ENCODE measurements at places on chromosomes 4 and X.

DNA sequence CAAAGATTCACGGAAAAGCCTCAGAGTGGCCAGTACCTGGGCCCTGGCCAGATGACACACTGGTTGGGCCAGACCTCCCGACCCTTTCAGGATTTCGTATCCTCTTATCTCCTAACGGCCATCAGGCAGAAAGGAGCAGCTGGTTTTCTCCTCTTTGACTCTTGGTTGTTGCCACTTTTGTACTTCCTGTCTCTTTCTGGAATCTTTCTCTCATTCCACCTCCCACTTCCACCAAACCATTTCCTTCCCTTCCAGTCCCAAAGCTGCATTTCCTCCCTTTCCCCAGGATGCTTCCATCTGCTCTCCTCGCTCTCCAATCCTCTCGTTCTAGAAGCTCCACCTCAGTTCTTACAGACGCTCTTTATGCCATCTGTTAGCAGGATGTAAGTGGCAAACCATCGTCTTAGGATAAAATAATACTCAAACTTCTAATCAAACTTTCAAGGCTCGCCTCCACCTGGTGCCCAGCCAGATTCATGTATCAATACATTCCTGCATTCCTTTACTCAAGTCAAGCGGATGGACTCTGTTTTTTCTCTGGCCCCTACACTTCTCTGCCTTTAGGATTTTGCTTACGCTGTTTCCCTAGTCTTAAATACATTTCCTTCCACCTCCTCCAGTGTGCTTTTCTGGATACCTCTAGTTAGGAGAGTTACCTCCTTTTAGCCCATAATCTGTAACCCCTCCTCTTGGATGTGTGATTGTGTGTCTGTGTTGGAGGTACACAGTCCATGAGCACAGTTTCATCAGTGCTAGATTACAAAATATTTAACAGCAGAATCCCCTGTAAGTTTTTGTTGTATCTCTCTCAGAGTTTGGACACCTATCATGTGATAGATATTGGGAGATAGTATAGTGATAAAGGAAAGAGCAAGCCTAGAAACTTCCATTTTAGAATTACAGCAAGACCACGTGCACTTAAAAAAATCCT lies 70.4 kb downstream of the LDB2 start:
- DNase-seq, result no peak

DNA sequence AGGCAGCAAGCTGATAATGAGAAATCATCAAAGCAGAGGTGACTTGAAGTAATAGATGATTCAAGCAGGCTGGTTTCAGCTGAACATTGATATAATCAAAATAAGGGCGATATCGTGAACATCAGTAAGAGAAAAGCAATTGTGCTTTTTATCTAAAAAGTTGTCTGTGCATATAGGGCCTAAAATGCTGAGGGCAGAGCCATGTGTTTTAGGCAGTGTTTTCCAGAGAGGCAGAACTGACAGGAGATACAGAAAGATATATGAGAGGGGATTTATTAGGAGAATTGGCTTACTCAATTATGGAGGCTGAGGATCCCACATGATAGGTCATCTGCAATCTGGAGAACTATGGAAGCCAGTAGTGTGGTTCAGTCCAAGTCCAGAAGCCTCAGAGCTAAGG lies 136.5 kb upstream of the NPY2R start:
- no peak for DNase-seq

- no peak for DNase-seq
Measured at GRCh38 chrX:119945481-119945880, 1.9 kb upstream of the NKAP start.

DNA sequence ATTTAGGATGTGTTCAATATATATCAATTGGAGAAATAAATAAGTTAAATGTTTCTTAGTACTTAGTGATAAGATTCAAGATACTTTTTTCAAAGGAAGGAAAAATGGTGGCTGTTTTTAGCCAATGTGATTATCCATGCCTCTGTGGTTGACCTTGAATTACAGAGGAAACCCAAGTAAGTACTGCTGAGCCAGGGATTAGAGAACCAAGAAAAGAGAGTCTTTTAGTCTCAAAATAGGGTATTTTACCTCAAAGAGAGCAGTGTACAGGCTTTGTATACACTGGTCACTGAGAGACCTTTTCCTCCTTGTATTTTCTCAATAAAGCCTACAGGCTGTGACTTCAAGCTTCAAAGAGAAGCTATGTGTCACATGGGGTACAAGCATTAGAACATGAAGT lies 1075.3 kb downstream of the ADGRL3 start:
- DNase-seq, result peak; percentile 10

GRCh38 chrX:44162964-44163475 lies 180.5 kb downstream of the EFHC2 start:
- no peak for DNase-seq

DNA sequence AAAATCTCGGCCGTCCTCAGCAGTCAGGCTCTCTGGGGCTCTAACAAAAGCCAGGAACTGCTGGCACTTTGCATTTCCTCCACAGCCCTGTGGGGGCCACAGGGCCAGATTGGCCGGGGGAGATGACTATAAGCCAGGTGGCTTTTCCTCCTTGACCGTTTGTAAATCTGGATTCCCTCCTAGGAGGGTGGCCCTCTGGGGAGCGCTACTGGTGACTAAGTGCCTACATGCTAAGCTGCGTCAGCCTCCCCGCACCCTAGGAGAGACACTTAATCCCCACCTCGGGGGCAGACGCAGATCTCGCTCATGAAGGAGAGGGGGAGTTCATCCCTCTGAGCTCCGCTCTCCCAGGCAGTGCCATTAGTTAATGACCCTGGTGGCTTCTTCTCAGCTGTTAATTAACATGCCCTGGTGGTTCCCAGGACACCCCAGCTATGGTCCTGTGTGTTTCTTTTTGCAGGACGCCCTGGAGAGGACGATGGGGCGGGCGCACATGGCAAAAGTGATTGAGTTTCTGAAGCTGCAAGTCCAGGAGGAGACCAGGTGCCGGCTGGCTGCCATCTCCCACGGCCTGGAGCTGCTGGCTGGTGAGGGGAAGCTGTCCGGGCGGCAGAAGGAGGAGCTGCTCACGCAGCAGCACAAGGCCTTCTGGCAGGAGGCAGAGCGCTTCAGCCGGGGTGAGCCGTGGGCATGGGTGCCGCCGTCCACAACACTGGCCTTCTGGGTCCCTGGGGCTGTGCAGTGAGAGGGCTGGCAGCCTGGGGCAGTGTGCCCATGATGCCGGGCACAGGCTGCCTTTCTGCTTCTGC lies 41.6 kb downstream of the EVC start:
- no peak for DNase-seq

GRCh38 chr4:138298866-138299265 lies 56.7 kb upstream of the SLC7A11 start:
- no peak for DNase-seq

DNA sequence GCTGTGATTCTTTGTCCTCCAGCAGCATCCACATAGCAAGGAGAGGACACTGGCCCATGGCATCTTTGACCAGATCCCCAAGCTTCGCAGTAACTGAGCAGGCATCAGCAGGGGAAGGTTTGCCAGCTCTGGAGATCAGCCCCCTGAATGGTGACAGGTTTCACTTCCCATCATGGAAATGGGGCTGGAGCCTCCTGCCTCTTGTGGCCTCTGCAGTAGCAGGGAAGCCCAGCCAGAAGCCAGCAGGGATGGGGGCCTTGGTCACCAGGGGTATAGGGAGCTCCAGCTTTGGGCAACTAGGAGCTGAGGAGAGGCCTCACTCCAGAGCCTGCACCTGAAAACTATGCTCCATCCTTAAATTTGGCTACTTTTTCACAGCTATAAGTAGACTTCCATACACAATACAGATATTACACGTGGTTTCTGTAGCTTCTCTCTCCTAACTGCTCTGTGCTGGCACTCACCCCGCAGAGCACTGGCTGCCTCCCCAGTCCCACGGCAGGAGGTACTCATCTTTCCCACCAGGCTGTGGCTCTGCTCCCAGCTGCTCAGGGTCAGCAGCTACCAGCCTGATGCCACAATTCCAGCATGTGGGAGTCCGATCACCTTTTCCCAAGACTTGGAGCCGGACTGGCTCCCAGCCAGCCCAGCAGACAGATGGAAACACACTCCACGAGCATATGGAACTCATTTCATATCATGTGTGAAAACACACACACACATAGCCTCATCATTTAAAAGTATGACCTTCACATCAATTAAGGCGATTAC lies 2.8 kb downstream of the TMEM271 start:
- DNase-seq, result no peak

GRCh38 chr4:157096439-157096838 lies 20.5 kb downstream of the GLRB start:
- DNase-seq, result no peak

- no peak for DNase-seq
Measured at GRCh38 chr4:153755186-153755585, 4.6 kb downstream of the RNF175 start.

- DNase-seq, result no peak
Measured at GRCh38 chrX:23287191-23287725, 47.4 kb upstream of the PTCHD1 start.

DNA sequence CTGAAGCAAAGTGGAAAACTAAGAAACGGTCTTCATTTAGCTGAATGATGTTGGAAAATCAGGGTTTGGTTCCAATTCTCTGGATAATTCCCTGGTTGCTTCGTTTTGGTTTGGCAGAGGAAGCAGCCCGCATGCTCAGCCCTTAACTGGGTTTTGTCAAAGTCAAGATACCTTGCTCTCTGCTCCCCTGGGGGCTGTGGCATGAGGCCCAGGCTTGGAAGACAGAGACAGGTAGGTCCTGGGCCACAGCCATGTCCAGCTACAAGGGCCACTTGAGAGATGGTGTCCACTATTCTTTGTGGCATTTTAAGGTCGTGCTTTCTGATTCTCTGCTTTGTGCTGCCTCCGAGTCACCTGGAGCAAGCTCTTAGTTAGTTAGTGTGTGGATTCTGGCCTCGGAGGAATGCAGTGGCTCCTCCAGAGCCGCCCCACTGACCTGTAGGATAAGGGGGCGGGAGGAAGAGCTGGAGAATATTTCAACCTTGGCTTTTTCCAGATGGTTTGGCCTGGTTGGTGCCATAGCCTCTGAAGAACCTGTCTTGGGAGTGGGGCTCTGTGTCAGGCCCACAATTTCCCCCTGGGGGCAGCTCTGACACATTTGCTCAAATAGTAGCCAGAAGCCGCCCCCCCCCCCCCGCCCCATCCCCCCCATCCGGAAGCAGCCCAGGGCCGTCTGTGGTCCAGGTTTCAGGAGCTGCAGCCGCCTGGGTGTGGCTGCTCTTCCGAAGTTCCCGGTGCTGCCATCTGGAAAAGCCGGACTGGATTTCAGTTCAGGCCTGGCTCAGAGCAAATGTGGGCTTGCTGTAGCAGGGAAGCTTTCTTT lies 147.1 kb downstream of the NHS start:
- no peak for DNase-seq

DNA sequence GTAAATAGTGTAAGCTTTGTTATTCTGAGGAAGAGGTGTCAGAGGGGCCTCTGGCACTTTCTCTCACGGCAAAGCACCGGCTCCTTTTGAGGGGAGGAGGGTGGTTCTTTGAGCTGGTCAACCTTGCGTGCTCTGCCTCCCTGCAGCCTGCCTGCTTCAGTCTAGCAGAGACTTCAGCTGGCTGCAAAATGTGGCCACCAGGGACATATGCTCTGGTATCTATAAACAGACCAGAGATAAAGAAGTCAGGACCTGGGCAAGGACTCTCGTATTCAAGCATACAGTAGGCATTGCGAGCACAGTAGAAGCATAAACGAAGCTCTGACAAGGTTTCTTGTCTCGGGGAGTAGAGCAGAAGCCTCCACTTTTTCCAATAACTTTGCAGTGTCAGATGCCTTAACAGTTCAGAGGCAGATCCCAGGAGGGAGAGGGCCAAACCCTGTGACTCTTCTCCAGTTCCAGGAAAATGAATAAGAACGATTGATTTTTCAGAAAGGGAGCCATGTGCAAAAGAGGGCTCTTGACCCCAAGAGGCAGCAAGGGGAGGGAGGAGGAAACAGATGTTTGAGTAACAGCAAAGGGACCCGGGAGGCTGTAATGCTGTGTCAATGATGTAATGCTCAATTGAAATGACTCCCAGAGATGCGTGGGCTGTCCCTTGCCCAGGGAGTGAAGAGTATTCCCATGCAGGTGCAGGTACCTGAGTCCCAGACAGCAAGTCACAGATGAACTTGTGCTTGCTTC lies 57.9 kb upstream of the TEX13D start:
- no peak for DNase-seq

DNA sequence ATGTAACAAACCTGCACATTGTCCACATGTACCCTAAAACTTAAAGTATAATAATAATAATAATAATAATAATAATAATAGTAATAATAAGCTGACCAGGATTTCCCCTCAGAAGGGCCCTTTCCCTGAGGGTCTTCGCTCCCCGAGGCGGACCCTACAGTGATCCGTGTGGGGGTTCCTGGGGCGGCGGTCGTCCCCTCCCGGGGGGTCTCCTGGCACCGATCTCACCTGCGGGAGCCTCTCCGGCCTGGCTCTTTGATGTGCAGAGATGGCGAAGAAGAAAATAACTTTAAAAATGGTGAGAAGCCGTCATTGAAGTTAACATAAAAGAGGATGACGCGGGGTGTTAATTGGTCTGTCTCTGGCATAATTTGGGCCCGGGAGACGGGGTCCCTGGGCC lies 48.2 kb upstream of the PPP2R3B start:
- DNase-seq, result no peak

DNA sequence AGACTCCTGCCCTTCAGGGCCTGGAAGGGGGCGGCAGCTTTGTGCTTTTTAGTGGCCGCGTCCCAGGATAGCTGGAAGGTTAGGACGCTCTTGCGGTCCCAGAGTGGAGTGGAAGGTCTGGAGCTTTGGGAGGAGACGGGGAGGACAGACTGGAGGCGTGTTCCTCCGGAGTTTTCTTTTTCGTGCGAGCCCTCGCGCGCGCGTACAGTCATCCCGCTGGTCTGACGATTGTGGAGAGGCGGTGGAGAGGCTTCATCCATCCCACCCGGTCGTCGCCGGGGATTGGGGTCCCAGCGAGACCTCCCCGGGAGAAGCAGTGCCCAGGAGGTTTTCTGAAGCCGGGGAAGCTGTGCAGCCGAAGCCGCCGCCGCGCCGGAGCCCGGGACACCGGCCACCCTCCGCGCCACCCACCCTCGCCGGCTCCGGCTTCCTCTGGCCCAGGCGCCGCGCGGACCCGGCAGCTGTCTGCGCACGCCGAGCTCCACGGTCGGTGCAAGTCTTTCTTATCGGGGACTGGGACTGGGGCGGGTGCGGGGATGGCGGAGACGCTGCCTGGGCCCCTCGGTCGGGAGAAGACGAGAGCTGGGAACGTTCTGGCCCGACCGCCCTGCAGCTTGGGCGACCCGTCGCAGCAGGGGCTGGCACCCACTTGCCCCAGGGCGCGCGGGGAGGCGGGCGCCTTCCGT lies at the start of gene EDNRA:
TSS of gene EDNRA (plus strand) at position 207 of the 686 bp plus-strand sequence. CDS start 4,585 bp downstream, outside the sequence.
- no peak for DNase-seq

- DNase-seq, result no peak
Measured at GRCh38 chr4:36303426-36304137, 22.2 kb downstream of the DTHD1 start.

GRCh38 chr4:164357957-164358356 lies 396.0 kb upstream of the SMIM31 start:
- peak; percentile 10 for DNase-seq

GRCh38 chr4:57124145-57124544 lies 14.0 kb upstream of the IGFBP7 start:
- DNase-seq, result no peak

- DNase-seq, result no peak
Measured at GRCh38 chr4:101981756-101982155, 191.2 kb downstream of the BANK1 start.

DNA sequence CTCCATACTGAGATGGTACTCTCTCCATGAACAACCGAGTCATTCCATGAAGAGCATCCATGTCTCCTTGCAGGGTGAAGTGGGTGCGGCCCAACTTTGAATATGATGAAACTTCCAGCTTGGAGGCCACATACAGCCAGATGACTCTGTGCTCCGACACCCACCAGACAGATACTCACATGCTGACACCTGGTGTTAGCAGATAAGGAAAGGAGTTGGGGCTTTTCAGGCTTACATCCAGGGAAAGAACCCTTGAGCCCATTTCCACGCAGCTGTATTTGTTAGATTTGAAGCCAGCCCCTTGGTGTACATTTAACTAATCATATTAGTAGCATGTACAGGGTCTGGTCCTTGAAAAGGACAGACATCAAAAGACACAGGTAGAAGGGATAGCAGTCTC lies 62.1 kb upstream of the PRRG3 start:
- no peak for DNase-seq

Measured in MM.1S (cell line).